ENCODE measurements at places on chromosomes 11 and 22.
A peak's percentile ranks its signal among the peaks of the same experiment; 100 is the strongest.

- no peaks in the 10 kb centered on the region for H3K36me3 ChIP-seq
- peaks cover 18% of the 10 kb centered on the region for H3K4me1 ChIP-seq
- no peak overlapping the region for H3K27ac ChIP-seq
- H3K27me3 ChIP-seq, result no peaks in the 10 kb centered on the region
Measured at GRCh38 chr22:49765091-49765771, 62.4 kb downstream of the BRD1 start.

- peaks cover 9% of the 10 kb centered on the region for H3K4me1 ChIP-seq
- no peak overlapping the region for H3K4me3 ChIP-seq
- peak overlapping the region; percentile 49 for H3K27ac ChIP-seq
- no peaks in the 10 kb centered on the region for H3K36me3 ChIP-seq
- no peaks in the 10 kb centered on the region for H3K27me3 ChIP-seq
Measured at GRCh38 chr11:32830796-32831195, 1.1 kb downstream of the PRRG4 start.

- peak within 1 kb of the TSS; percentile 66 for H3K4me3 ChIP-seq
- peak; percentile 77 for DNase-seq
- H3K27ac ChIP-seq, result peak within 1 kb of the TSS; percentile 38
- no peaks in the 10 kb centered on the region for H3K27me3 ChIP-seq
Measured at GRCh38 chr22:36506637-36507517, at the start of gene FOXRED2. TSS of gene FOXRED2 (minus strand) at chr22:36507040. CDS start at chr22:36506422, 618 bp downstream.

GRCh38 chr11:66864172-66864901, 7.5 kb downstream of the LRFN4 start:
- H3K27me3 ChIP-seq, result no peaks in the 10 kb centered on the region
- H3K27ac ChIP-seq, result no peak overlapping the region
- H3K4me3 ChIP-seq, result no peak overlapping the region
- DNase-seq, result no peak

DNA sequence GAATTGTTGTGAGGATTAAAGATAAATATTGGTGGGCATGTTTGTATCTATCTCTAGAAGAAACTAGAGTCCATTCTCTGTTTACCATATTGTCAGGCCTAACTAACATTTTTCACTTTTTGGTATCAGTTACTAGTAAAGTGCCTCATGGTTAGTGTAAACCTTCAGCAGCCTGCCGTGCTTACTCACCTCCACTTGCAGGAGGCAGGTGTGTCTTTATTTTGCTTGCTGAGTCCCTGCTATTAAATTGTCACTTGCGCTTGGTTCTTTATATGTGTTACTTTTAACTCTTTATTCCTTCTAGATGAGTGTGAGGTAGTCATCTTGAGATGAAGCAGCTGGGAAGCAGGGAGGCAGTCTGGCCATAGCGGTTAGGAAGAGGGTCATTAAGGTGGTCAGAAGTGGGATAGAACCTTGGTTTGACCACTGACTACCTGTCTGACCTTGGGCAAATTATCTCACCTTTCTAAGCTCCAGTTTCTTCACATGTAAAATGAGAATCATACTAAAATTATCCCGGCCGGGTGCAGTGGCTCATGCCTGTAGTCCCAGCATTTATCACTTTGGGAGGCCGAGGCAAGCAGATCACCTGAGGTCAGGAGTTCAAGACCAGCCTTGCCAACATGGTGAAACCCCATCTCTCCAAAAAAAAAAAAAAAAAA, 21.2 kb downstream of the PPP6R3 start:
- no peaks in the 10 kb centered on the region for H3K4me1 ChIP-seq
- H3K27me3 ChIP-seq, result no peaks in the 10 kb centered on the region
- no peak overlapping the region for H3K4me3 ChIP-seq
- no peaks in the 10 kb centered on the region for H3K36me3 ChIP-seq

DNA sequence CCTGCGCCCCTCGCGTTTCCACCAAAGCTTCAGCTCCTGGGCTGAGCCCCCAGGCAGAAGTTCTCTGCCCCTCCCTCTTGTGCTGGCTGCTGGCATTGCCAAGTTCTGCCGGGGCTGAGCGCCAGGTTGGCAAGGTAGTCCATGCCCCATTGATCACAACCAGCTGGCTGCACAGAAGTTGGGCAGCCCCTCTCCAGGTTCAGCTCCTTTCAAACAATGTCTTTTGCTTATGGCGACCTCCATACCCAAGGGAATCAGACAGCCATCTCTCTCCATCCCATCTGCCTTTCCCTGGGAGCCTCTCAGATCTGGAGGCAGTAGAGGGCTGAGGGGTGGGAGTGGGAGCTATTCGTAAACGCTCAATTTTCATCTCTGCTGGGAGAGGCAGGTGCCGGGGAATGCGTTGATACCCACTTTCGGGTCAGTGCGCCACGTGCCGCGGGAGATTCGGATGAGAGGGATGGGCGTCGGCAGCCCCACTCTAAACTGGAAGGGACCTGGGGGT, 1.5 kb downstream of the ADAMTS8 start:
- peaks cover 53% of the 10 kb centered on the region for H3K27me3 ChIP-seq
- DNase-seq, result no peak
- no peak overlapping the region for H3K27ac ChIP-seq
- H3K4me1 ChIP-seq, result peaks cover 13% of the 10 kb centered on the region

GRCh38 chr22:29994027-29994715, 86.1 kb upstream of the HORMAD2 start:
- peaks cover 32% of the 10 kb centered on the region for H3K36me3 ChIP-seq
- H3K4me1 ChIP-seq, result peaks cover 5% of the 10 kb centered on the region
- DNase-seq, result peak; percentile 74

GRCh38 chr11:5252192-5252918, 2.2 kb downstream of the HBG2 start:
- no peak overlapping the region for H3K27ac ChIP-seq
- no peaks in the 10 kb centered on the region for H3K4me1 ChIP-seq
- no peaks in the 10 kb centered on the region for H3K36me3 ChIP-seq
- H3K27me3 ChIP-seq, result no peaks in the 10 kb centered on the region

GRCh38 chr22:23859201-23859600, 1.5 kb downstream of the SLC2A11 start:
- H3K27ac ChIP-seq, result no peak overlapping the region
- peaks cover 23% of the 10 kb centered on the region for H3K36me3 ChIP-seq
- DNase-seq, result no peak
- peaks cover 8% of the 10 kb centered on the region for H3K4me1 ChIP-seq

DNA sequence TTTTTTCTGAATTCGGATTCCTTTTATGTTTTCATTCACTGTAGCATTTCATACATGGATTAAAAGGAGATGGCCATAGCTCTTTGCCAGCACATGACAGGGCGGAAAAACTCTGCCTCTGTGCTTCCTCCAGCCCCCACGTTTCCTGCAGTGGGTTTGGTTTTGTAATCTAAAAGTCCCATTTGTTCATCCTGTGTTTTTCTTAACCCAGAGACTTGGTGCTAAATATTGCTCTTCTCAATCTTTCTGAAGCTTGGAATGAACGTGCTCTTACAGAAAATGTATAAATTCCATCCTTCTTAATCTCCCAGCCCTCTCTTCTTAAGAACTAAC, 89.9 kb downstream of the PPP6R3 start:
- no peak overlapping the region for H3K27ac ChIP-seq
- H3K27me3 ChIP-seq, result no peaks in the 10 kb centered on the region
- H3K36me3 ChIP-seq, result peaks cover 85% of the 10 kb centered on the region
- H3K4me1 ChIP-seq, result peaks cover 7% of the 10 kb centered on the region
